Lower leg skin (tissue), 4 donors: ENCODE measurements at places on chromosomes 2 and 18. TPM values are rescaled to one million over a fixed set of nuclear protein-coding genes. Genes with fewer than 3 reads are reported as not detected.

The FAM110C gene
- 31.3 TPM for total RNA-seq

GRCh38 chr2:171995586-171995985 lies 4.2 kb upstream of the METAP1D start:
- no peak for DNase-seq

DNA sequence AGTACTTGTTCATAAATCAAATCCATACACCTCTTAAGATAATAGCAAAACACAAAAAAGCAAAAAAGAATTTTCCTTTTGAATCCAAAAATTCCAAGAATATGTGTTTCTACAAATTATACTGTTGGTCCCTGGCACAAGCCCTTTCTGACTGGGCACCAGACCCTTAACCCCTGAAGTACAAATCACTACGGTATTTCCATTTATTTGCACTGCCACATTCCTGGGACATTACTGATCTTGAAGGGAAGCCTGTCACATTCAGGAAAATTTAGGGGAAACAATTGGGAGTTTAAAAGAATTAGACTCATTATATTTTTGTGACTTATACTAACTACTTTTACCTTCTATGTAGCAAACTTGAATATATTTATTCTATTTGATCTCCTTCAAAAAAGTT lies 98.8 kb downstream of the ZNF521 start:
- DNase-seq = no peak

The EVA1A gene
- 12.9 TPM for total RNA-seq
